ENCODE measurements at places on chromosomes 2 and 18.

DNA sequence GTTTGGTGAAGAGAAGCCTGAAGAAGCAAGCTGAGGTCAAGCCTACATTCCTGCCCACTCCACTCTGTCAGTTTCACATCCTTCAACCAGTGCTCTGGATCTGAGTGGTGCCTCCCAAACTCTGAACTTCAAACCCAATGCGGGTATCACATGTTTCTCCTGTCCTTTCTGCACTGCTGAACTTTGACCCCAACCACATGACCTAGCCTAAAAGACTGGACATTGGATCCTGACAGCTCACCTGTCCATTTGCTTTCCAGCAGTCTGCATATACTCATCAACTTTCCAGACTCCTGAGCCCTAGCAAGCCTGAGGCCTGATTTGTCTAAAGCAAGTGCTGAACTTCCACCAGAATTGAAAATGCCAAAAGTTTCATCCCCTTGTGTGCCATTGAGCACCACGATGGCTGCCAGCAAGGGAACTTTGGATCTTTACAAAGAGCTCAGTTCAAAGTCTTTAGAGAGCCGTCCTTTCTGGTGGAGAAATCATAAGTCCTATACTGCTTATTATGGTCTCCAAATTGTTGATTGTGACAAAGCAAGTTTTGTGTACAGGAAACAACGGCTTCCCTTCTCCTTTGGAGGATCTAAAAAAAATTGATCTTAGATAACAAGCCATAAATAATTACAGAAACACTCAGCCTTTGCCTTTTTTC is 37.6 kb upstream of the ITGA6 start:
- DNase-seq, result no peak

- DNase-seq, result no peak
Measured at GRCh38 chr2:48065096-48065495, 158.8 kb upstream of the FBXO11 start.

DNA sequence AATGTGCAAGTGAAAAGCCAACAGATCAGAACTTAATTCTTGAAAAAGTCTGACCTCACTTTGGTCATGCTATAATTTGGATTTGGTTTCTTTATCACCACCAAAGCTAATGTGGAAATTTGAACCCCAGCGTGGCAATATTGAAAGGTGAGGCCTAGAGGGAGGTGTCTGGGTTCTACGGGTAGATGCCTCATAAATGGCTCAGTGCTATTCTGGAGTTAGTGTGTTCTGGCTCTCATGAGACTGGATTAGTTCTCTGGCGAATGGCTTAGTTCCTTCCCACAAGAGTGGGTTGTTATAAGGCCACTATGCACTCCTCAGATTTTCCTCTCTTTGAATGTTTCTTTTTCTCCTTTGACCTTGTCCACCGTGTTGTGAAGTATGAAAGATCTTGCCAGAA is 22.3 kb downstream of the ORC4 start:
- DNase-seq, result no peak

- no peak for DNase-seq
Measured at GRCh38 chr18:78773819-78774218, 205.8 kb upstream of the SALL3 start.

- DNase-seq, result no peak
Measured at GRCh38 chr2:191245869-191246531, 796 bp downstream of the MYO1B start.

DNA sequence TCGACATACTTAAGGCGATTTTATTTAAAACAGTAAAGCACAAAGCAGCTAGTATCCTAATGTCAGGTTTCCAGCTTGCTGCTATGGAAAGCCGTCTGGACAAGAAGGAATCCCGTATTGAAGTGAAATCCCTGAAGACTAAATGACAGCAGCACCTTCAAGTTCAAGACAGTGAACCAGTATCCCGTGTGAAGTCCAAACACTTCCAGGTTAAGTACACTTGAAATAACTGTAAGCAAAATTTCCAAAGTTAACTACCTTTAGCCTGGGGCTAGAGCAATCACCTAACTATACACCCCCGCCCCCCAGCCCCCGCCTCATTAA is 1.2 kb downstream of the MBOAT2 start:
- no peak for DNase-seq

- DNase-seq, result peak; percentile 82
Measured at GRCh38 chr2:117980783-117981676, 32.8 kb downstream of the CCDC93 start.

DNA sequence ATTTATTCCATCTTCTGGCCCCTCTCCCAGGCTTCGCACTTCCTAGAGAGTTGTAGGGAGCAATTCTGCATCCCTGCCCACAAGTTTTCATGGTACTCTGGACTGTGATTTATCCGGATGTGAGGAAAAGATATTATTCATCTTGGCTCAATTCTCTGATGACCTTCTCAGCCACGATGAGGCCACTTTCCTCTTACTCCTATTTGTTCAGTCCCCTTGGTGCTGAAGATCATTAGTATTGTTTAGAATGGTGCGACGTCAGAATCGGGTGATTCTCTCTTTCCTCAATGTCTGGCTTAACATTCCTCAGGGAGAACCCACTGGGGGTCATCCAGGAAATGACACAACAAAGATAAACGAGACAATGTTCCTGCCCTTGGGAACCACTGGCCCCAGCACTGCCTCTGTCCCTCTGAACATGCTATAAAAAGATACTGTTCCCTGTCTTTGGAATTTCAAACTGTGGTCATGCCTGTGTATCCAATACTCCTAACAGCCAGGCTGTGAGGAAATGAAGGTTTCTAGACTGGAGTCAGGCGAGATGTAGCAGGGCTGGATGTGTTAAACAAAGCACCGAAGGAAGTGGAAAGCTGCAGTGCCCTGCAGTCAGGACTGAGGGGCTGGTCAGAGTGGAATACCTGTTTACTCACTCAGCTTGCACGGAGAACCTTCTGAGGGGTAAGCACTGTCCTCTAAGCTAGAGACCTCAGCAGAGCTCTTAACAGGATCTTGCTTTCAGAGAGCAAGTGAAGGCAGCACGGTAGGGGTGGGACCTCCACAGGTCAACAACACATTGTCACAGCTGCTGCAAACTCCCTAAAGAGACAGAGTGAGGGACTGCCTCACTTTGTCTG is 12.9 kb upstream of the GLI2 start:
- DNase-seq, result no peak

GRCh38 chr2:198325359-198325758 is 521.0 kb downstream of the PLCL1 start:
- DNase-seq, result no peak

GRCh38 chr2:221708902-221709301 is 136.8 kb upstream of the EPHA4 start:
- DNase-seq, result no peak

- DNase-seq, result peak; percentile 97
Measured at GRCh38 chr2:108594132-108594981, 60.1 kb downstream of the LIMS1 start.

GRCh38 chr2:170885130-170885791 is 43.8 kb upstream of the GORASP2 start:
- no peak for DNase-seq

GRCh38 chr18:67400502-67401117 is 115.9 kb downstream of the DSEL start:
- DNase-seq, result no peak

- no peak for DNase-seq
Measured at GRCh38 chr2:121019071-121019470, 265.9 kb downstream of the TFCP2L1 start.

- no peak for DNase-seq
Measured at GRCh38 chr2:18154812-18155211, 276.3 kb downstream of the KCNS3 start.

- no peak for DNase-seq
Measured at GRCh38 chr18:58152216-58152615, 108.2 kb downstream of the NEDD4L start.

GRCh38 chr18:47595831-47596501 is 334.5 kb downstream of the SMAD2 start:
- DNase-seq, result no peak

DNA sequence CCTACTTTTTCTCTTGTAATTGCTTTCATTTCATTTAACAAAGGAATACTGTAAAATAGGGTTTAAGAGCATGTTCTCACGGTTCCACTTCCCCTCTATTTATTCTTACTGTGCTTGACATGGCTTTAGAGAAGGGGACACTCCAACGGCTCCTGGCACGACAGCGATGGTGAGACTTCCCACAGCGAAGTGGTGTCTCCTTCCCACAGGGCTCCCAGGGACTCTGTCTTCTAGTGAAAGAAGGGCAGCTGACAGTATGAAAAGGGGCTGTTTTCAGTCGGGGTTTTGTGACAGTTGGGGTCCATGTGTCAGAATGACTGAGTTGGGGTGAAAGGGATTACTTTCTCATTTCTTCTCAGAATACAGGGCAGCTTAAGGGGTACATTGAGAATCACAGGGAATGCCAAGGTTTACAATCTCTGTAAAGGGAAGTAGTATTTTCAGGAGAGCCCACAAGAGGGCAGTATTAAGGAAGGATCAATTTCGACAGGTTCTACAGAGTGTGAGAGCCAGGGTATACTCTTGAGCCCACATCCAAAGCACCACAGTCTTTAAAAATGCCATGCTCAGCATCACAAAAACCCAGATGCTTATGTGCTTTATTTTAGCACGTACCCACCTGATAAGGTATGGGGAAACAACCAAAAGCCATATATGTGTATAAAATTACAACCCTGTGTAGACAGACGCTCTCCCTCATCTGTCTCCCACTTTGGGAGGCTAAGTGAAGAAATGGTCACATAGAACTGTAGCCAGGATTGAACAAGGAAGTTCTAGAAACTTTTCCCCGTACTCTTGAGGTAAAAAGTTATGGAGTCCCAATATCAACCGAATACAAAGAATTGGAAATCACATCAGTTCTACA is 31.3 kb upstream of the RAPGEF4 start:
- peak; percentile 15 for DNase-seq
